Stimulated activated CD8-positive, alpha-beta memory T cell treated with anti-CD3 and anti-CD28 coated beads, Interleukin-7, amount 100 ng/mL, for 1 hour (primary cell): ENCODE measurements at places on chromosomes 11 and 22.

DNA sequence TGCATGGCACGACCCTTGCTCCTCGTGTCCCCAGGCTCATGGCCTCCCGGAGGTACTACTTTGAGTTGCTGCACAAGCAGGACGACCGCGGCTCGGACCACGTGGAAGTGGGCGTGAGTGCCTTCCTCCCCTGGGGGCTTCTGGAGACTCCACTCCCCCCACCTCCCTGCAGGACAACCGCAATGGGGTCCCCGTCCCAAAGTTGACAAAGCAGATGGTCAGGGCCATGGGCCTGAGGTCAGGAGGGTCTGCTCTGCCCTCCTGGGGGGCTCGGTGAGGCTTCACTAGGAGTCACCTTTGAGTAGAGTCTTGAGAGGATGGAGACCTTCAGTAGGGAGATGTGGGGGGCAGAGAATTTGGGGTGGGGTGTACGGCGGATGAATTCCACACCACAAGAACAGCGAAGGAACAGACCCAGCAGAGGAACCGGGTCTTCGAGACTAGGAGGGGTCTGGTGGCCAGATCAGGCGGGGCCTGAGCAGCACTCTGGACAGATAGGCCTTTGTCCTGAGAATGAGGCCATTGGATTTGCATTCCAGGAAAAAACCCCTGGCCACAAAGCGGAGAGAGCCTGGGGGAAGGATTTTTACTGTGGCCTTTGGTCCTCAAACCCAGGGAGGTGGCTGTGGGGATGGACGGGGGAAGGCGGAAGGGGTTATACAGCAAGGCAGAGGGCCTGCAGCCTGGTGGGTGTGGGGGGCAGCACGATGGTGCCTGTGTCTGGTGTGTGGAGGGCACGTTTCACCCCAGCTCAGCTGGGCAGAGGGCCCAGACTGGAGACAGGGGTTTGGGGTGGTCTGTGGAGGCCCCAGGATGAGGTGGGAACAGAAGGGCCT is 4.6 kb downstream of the B4GALNT4 start:
- DNase-seq = no peak

DNA sequence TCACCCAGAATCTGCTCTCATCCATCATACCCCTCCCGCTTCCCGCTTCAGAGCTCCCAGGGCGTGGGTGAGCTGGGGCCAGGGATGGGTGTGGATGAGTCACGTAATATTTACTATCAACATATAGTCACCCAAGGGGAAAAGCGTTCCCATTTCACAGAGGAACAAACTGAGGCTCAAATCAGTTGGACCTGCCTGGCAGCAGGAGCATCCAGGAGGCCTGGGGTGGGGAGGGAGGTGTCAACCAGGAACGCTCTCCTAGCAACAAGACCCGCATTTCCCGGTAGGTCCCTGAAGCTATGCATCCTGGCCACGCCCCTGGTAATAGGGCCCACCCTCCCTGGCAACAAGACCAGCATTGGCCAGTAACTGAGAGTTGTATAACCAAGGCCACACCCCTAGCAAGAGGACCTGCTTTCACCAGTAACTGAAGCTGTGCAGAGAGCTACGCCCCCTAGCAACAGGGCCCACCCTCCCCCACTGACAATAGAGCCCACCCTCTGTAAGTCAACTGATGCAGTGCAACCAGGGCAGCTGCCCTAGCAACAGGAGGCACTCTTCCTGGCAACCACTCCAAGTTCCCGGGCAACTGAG is 32.7 kb upstream of the TXNRD2 start:
- no peak for DNase-seq

DNA sequence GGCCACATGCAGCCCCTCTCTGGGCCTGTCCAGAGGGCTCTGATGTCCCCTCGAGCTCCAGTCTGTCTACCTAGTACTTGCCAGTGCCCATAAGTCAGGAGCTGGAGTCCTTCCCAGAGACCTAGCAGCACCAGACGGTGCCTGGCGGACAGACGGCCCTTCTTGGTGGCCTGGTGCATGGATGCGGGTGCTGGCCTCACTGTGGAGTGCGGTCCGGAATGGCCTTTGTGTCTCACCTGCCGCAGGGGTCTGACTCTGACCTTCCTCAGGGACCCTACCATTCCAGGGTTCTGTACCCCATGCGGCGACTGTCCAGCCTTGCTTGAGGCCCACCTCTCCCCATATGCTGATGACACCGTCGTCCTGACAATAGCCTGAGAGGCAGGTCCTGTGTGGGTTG is 29.4 kb upstream of the SMIM38 start:
- DNase-seq = no peak

DNA sequence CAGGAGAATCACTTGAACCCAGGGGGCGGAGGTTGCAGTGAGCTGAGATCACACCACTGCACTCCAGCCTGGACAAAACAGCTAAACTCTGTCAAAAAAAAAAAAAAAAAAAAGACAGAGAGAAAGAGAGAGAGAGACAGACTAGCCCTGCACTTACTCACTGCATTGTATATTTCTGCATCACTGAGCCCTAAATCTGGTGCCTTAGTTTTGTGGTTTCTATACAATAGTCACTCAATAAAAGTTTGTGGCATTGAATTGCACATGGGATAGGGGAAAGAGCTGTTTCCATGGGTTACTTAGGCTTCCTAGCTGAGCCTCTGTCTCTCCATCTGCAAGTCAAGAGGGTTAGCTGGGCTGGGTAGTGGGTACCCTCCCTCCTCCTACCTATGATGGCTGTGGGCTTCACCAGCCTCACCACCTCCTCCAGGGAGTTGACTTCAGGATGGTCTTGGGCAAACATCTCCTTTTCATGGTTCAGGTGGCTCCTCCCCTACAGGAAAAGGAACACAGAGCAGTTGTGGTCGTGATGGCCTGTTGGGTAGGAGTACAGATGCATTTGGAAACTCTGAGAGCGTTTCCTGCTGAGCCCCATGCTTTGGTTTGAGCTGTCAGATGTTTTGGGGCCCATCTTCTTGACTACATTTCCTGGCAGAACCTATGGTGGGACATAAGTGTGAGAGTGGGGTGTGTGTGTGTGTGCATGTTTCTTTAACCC is 73.2 kb downstream of the CCDC81 start:
- no peak for DNase-seq

GRCh38 chr11:68528630-68529029 is 68.1 kb downstream of the PPP6R3 start:
- no peak for DNase-seq

GRCh38 chr11:64358536-64358906 is 441 bp upstream of the RPS6KA4 start:
- no peak for DNase-seq

DNA sequence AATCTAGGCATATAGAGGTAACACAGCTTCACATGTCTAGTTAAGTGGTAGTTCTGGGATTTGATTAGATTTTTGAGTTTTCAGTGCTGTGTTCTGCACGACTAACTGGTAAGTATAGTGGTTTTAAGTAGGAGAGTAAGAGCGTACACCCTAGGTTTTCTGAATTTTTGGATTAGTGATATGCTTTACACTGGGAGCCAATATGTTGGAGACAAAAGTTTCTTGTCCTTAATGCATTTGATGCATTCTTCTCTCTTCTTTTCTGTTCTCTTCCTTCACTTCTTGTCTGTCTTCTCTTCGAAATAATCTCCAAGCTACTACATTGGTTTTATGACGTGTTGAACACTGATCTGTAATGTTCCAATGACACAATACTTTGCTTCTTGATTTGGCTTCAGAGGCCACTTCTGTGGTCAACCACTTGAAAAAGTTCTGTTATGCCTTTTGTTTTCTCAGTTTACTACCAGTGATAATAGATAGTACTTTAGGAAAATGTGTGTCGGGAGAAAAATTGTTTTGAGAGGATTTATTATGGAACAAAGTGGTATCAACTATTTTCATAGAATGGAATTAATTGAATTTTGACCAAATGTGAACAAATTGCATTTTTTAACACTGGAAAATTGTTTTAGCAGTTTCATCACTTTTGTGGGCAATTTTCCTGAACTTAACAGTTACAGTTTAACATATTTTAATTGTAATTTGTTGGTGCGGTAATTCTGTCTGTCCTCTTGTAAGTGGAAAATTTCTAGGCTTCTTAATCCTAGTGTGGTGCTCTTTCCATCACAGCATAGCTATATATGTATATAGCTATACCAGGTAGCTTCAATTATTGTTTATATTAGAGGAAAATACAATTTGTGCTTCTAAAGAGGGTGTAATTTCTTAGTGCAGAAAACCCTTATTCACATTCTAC is 2.6 kb downstream of the PDE3B start:
- no peak for DNase-seq

DNA sequence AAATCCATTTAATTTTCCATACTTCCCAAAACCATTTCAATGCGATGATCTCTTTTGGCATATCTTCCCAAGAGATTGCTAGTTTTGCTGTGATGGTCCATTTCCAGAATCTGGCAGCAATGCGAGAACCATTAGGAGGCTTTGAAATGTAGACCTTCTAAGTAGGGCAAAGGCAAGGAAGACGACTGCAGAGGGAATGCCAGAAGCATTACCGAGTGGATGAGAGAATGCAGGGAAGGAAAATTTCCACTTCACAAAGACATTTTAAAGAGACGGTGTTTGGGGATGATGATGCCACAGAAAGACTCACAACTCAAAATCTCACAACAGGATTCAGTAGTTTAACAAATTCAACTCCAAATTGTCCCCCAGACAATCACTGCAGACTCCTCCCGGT is 471 bp upstream of the CEP126 start:
- no peak for DNase-seq

- DNase-seq = no peak
These were observed 29.6 kb downstream of the SOX6 start for GRCh38 chr11:16326679-16327297.

DNA sequence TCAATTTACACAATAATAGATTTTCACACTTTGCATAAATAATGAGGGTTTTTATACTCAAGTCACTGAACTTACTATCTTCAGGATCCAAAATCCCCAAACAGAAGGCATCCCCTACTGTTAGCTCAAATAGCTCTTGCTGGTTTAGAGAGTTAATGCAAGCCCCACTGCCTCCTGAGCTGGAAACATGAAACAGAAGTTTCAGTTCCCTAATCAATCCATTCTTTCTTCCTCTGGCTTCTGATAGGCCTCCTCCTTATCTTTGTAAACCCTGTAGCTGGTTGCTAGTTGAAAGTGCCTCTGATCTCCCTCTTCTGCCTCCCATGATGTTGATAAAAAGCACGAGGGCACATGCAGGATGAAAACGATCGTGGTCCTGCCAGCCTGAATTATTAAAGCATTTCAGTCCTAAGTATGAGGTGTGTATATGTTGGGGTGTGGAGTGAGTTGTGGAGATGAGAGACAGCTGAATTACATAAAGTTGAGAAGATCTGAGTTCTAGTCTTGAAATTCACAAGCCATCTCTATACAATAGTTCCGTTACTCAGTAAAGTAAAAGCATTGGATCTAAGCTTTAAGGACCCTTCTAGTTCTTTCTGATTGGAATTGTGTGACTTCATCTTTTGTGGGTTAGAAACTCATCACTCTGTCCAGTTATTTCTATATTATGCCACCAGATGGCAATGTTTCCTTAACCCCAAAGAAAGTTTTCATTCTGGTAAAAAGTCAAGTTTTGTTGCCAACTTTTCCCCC is 35.0 kb upstream of the EHF start:
- DNase-seq = no peak

- no peak for DNase-seq
These were observed 131.3 kb downstream of the KCNC1 start for GRCh38 chr11:17865765-17866428.

DNA sequence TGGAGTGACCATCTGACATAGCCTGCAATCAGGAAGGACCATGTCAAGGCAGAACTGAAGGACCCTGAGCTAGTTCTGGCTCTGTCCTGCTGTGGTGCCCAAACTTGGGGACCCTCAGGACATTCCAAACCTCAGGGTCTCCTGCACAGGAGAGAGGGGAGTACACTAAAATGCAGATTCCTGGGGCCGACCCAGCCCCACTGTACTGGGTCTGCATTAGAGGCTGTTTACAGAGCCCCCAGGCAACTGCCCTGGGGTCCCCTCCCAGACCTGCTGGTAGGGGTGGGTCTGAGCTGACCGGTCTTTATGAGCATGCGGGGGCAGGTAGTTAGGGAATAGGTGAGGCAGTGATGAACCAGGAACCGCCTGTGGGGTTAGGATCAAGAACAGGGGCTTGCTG is 6.8 kb downstream of the TRPM5 start:
- DNase-seq = no peak

DNA sequence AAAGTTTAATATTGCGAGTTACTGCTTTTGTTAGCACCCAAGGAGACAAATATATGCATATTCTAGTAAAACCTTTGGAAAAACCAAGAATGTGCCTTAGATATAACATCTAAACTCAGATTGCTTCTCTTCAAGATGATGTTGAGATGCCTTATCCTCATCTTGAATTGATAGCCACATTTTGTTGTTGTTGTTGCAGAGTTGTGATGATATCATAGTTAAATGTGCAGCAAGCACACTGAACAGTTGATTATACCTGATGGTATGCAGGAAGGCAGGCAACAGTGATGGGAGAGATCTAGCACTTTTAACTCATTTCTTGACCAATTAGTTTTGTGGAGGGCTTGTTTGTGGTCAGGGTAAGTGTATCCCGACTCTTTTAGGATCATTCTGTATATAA is 48.0 kb downstream of the KDM2A start:
- no peak for DNase-seq

GRCh38 chr11:75898871-75899270 is 83.9 kb downstream of the UVRAG start:
- DNase-seq = no peak

GRCh38 chr11:77457340-77457739 is 16.6 kb downstream of the PAK1 start:
- no peak for DNase-seq

GRCh38 chr22:36445158-36445668 is 36.2 kb downstream of the TXN2 start:
- DNase-seq = no peak

GRCh38 chr11:121104312-121104762 is 3.3 kb downstream of the TECTA start:
- no peak for DNase-seq

DNA sequence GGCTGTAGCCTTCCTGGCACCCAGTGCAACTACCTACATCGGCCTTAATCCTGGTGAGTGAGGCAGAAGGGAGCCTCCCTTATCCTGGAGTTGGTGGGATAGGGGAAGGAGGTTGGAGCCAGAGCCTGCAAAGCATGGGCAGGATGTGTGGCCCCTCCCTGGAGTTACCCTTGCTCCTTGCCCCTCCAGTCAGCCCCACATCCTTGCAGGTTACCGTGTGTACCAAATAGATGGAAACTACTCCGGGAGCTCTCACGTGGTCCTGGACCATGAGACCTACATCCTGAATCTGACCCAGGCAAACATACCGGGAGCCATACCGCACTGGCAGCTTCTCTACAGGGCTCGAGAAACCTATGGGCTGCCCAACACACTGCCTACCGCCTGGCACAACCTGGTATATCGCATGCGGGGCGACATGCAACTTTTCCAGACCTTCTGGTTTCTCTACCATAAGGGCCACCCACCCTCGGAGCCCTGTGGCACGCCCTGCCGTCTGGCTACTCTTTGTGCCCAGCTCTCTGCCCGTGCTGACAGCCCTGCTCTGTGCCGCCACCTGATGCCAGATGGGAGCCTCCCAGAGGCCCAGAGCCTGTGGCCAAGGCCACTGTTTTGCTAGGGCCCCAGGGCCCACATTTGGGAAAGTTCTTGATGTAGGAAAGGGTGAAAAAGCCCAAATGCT is 3.9 kb downstream of the SMPD1 start:
- no peak for DNase-seq
